HFF-Myc (cell line): ENCODE measurements at places on chromosomes 11 and 22.

DNA sequence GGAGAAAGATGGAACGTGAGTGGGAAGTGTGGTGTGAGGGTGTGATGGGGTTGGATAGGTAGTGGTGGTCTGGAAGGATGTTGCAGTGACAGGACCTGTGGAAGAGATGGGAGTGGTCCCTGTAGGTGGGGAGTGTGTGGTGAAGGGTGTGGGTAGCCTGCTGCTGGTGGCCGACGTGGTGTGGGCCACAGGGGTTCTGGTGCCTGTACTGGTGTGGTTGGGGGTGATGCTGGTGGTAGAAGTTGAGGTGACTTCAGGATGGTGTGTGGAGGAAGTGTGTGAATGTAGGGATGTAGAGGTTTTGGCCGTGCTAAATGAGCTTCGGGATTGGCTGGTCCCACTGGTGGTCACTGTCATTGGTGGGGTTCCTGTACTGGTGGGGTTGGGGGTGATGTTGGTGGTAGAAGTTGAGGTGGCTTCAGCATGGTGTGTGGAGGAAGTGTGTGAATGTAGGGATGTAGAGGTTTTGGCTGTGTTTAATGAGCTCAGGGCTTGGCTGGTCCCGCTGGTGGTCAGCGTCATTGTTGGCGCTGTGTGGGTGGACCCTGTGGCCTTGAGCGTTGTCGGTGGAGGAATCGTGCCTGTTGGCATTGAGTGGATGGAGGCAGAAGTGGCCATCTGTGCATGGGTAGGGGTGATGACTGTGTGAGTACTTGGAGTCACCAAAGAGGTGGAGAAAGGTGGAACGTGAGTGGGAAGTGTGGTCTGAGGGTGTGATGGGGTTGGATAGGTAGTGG lies 19.1 kb downstream of the MUC6 start:
- DNase-seq = no peak

- DNase-seq = no peak
Observed at GRCh38 chr22:49736538-49736937, 91.1 kb downstream of the BRD1 start.

DNA sequence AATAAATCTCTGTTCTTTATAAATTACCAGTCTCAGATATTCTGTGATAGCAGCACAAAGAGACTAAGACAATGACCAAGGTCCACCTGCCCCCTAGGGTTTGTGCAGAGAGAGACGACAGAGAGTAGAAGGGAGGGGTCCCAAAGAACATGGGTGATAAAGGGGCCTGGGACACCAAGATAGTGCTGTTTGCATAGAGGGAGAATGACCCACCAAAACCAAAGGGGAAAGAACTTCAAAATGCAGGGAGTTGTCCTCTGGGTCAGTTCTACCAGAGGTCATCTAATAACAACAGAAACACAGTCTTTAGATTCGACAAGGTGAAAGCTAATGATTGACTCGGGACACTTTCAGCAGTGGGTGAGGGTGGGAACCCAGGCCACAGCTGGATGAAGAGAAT lies 23.7 kb downstream of the FAM227A start:
- no peak for DNase-seq

- DNase-seq = no peak
Observed at GRCh38 chr22:20962491-20962945, 4.5 kb upstream of the AIFM3 start.

GRCh38 chr11:2308713-2309112 lies 6.9 kb downstream of the TSPAN32 start:
- DNase-seq = no peak

DNA sequence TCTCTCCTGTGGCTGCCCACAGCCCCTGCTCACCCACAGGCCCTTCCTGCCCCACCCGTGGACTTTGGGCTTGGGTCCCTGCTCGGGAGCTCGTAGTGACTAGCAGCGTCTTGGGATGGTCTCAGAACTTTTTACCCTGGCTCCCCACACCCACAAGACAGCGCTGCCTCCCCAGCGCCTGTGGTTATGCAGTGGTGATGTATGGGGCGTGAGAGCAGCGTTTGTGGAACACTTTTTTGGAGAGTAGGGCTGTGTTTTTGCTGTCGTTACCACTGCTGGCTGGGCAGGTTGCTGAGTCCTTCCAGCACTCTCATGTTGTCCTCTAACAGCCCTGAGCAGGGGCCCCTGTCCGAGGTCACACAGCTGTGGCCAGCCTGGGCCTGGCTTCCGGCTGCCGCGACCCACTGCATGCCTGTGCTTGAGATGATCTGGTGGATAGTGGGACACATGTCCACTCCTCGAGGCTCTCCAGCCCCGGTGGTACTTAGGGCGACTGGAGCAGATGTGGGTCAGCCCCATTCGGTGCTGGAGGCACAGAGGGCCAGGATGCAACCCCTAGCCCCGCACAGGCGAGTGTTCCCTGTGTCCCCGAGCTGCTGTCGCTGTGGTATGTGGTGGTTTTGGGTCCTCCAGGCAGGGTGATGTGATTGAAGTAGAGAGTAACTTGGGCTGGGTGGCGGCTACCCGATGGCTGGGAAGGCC lies 7.1 kb upstream of the GRAMD4 start:
- DNase-seq = no peak

DNA sequence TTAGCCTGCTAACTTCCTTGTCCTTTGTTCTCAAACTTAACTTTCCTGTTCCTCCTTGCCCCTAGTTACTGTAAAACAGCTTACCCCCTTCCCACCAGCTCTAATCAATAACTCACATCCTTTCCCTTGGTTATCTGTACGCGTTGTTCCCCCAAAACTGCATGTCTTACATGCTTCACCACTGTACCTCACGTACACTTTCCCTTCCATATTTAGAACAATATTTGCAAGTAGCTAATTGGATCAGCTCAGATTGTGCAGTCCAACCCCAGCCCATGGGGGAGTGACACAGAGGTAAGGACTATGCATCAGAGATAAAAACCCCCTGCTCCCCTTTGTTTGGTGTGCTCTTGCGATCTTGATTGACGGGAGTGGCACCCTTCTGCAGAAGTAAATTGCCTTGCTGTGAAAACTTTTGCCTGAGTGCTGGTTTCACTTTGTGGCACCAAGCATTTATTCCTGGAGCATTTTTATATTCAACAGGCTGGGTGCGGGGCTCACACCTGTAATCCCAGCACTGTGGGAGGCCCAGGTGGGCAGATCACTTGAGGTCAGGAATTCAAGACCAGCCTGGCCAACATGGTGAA lies 30.9 kb downstream of the MIF start:
- DNase-seq = no peak

DNA sequence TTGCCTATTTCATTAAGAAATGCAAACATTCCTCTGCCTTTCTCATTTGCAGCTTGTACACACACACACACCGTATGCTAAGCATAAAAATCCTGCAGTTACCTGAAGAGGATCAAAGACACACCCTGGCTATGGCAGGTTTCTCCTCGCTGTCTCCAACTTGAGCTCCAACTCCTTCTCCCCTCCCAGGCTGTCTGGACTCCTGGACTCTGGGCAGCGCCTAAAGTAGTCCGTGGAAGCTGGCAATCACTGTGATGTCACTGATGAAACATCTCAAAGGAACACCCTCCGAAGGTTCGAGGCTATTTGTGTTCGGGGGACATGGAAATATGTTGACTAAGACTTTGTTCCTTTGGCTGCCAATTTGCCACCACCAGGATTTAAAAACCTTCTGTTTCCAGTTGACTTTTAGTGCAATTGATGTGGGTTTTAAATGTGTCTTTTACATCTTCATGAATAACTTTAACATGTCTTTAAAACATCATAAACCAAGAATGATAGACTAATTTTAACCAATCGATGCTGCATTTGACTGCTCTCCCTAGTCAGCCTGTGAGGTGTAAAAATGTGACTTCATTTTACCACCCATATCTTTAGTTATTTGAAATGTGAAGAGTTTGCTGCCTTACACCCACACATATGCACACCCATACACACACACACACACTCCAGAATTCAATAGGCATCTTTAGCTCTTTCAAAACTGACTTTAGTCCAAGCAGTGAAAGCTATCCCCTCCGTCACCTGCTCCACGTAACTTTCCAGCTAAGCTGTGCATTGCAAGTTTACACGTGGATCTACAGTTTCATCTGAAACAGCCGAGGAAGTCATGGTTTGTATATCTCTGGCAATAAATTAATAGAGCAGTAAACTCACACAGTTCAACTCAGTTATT lies at the start of gene SLN:
SLN (minus strand) TSS at position 196 of the 895 bp plus-strand sequence.
- no peak for DNase-seq

GRCh38 chr11:34143048-34143447 lies 37.6 kb downstream of the NAT10 start:
- DNase-seq = no peak

DNA sequence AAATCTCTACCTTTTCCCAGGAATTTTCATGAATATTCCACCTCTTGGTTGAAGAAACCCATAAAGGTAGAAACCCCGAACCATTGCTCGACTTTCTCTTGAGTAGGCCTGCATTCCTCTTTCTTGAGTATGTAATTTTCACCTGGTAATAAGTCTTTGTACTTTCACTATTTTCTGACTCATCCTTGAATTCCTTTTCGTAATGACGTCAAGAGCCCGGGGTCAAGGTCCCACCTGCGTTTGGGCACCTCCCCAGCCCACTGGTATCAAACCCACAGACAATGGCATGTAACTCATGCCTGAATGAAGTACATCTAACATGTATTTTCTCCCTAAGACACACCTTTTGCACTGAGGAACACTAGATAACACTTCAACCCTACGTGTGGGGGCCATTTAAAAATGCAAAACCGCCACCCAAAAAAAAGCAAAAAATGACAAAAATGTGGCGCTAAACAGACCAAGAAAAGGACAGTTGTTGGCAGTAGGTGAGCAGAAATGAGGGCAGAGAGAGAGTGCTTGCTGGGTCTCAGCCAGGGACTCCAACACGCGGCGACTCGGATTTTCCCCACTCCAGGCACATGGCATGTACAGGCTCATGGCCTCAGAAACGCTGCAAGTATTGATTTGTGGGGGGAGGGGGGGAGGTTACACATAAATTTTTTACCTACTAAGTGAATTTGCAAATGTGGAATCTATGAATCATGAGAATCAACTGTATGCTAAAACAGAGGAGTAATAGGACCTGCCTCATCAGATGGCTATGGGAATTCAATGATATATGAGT lies 4.1 kb upstream of the C11orf24 start:
- DNase-seq = no peak

GRCh38 chr11:27452147-27452546 lies 20.4 kb downstream of the LGR4 start:
- no peak for DNase-seq

GRCh38 chr11:94130298-94131046 lies 1.8 kb downstream of the PANX1 start:
- no peak for DNase-seq

DNA sequence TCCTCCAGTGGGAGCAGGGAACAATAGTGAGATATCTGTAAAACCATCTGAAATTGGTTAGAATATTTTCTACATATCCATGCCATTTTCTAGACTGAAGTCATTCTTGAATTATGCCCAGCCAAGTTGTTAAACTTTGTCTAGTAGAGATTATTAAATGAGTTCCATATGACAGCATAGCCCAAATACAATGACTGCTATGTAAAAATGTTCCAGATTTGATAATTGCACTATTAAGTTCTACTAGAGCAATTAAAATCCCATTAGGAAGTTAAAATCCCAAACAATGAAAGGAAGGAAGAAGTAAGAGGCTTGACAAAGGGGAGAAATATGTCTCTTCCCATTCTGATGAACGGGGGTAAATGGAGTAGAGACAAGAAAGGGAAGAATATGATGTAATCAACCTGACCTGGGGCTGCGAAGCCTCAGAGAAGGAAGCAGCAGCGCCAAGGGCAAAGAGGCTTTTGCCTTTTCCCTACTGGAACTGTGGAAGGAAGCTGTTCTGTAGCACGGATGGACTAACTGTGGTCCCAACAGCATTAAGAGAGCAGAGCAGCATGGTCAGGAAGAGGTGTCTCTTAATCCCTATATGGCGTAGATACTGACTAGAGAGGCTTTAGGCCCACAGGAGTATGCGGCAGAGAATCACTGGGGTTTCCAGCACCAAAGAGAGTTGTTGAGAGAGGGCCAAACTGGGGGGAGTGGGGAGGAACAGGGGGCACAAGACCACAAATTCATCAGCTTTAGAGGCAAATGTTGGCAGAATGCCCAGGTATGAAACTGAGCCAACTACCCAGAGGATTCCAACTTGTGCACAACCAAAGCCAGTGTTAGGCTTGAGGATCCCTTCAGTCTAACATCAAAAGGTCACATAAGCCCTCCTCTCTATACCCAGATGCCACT lies 26.7 kb downstream of the RRP8 start:
- peak; percentile 83 for DNase-seq

DNA sequence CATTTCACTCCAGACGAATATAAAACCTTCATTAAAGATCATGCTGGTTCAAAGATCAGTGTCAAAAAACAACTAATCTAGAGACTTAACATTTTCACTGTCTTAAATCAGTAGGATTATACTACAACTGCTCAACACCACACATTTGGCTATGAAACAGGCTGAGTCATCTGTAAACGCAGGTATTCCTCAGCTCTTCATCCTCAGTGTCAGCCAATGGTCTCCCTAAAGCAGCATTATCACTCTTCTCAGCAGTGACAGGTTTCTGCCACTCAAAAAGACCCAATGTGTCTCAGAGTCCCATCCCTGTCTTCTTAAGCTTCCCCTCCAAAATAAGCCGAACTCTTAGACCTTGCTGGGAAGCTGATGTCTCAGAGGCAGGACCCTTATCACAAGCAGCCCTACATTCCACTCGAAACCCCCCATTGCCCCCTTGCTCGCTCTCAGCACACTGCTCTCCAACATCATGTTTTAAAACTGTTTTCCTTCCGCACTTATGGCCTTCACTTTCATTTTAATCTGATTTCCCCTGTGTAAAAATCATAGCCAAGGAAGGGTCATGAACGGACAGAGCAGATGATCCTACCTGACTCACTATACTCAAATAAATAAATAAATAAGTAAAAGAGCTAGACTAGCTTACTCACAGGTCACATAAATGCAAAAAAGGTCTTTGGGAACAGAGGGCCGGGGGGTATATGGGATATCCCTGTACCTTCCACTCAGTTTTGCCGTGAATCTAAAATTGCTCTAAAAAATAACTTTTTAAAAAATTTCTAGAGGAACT lies 23.0 kb downstream of the CDON start:
- no peak for DNase-seq

DNA sequence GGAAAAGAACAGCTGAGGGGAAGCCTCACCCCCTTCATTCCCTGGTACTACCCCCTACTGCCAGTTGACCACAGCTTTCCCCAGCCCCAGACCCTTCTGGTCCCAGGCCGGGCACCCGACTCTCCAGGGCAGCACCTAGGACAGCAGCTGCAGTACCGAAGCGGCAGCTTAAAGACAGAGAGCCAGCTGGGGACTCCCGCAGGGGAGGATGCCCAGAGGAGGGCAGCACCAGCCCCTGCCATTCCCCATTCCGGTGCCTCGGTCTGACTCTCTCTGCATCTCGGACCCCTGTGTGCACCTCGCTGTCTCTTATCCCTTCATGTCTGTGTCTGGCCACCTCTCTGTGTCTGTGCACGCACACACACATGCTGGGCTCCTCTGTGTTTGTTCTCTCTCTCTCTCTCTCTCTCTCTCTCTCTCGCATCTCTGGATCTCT lies 9.4 kb downstream of the IGSF9B start:
- no peak for DNase-seq

GRCh38 chr11:120354779-120355178 lies 18.6 kb downstream of the ARHGEF12 start:
- no peak for DNase-seq

DNA sequence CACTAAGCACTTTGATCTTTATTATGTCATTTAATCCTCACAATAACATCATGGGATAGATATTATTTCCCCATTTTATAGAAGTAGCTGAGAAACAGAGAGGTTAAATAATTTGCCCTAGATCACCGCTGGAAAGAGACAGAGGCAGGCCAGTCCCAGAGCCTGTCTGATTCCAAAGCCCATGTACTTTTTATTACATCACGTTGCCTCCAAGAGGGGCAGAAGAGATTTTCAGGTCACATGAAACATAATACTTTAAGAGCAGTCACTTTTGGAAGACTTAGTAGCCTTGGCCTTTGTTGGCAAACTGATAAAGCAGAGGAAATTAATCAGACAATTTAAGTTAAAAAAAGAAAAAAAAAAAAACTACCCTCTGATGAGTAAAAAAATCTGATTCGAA lies 200.2 kb upstream of the ARHGAP20 start:
- no peak for DNase-seq
